GM12878 (cell line): ENCODE measurements at places on chromosomes 5 and 9.

DNA sequence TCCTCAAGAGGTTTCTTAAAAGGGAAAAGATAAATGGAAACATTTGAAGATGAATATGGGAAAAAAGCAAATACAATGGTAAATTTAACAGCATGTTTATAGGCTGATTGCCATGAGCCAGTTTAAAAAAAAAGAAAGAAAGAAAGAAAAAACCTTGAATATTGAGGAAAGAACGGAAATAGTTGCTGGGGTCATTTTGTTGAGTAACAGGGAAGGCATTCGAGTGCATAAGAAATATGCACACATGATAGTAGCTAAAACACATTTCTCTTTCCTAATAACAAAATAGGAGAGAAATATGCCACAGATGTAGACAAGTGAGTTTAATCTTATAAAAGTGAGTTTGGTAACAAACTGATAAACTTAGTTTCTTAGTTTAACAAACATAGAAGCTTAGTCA is 864.6 kb upstream of the ACO1 start:
- DNase-seq = no peak

DNA sequence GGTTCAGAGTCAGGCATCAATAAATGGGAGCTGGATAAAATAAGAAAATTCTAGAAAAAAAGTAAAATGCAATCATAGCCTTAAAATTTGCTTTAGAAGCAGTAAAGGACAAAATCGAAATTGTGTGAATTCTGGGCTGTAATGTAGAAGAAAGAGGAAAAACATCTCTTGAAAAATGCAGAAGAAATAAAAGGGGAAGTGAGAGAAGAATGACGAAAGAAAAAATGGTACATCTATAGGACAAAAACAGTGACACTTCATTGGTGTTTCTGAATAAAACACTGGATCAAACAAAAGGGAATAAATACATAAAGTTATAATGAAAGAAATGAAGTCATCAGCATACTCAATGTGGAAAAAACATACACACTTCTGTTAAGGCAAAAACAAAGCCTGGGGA is 642.3 kb downstream of the ACTL7B start:
- no peak for DNase-seq

DNA sequence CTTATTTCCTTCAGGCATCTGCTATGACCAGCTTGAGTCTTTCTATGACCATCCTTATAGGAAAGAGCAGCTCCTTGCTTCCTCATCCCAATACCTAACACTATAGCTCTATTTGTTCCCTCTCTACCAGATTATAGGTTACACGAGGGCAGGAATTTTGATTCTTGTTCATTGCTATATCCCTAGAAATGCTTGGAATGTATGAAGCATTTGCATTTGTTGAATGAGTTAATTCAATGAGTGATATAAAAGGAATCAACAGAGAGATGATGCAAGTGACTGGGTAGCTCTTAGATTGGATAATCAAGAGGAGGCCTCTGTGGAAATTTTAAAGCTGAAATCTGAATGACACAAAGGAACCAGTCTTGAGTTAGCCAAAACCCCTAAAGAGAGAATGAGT is 13.9 kb downstream of the ZCCHC9 start:
- no peak for DNase-seq

GRCh38 chr5:123285122-123286023 is 137.8 kb downstream of the CEP120 start:
- no peak for DNase-seq

- no peak for DNase-seq
These were observed 267.0 kb downstream of the SEC61B start for GRCh38 chr9:99489060-99489413.

- DNase-seq = no peak
These were observed 41.0 kb upstream of the FCN2 start for GRCh38 chr9:134839455-134840125.

DNA sequence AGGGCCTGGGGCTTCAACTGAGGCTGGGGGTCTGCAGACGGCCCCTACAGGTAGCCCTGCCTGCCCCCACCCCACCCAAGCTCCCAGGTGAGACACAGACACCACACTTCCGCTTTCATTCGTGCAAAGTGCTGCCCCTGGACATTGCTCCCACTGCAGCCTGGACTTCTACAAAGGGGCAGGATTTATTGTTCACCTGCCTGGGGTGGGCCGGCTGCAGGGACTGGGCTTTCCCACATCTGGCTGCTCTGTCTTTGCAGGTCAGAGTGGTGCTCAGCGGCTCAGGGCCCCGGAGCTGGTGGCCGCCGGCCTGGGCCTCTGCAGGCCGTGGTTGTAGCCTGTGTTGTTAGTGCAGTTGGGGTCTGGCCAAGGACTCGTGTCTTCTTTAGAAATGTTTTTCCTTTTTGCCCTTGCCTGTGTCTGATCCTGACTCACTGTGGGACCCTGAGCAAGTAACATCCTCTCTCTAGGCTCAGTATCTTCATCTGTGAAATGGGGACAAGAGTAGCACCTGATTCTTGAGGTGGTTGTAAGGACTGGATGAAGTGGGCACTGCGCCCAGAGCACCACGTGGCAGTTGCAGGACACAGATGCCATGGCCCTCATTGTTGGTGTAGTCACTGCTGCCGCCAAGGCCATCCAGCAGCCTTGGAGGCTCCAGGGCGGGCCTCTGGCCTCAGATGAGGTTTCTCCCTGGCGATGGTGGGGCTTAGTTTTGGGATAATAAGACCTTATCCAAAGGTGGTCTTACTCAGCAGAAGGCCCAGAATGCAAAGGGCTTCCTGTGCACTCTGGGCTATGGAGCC is 143.9 kb downstream of the CACNA1B start:
- DNase-seq = no peak
